Astrocyte (in vitro differentiated cells and primary cell): ENCODE measurements at places on chromosomes 3 and 15. TPM values are rescaled to one million over a fixed set of nuclear protein-coding genes. Genes with fewer than 3 reads are reported as not detected.

CCDC80 gene
- total RNA-seq = 272 and 333 TPM in 2 replicates

RFT1 gene
- total RNA-seq = 19.2 and 23.0 TPM in 2 replicates

STRIT1 gene
- total RNA-seq = not detected in 2 replicates

- H3K4me1 ChIP-seq = peaks cover 13% of the 10 kb centered on the region
- no peaks in the 10 kb centered on the region for H3K36me3 ChIP-seq
- peak overlapping the region; percentile 96 for H3K27ac ChIP-seq
- no peak for DNase-seq
Measured at GRCh38 chr3:121748680-121749275, 763 bp downstream of the GOLGB1 start.

- peak overlapping the region; percentile 7 for H3K27ac ChIP-seq
- no peaks in the 10 kb centered on the region for H3K36me3 ChIP-seq
- H3K27me3 ChIP-seq = no peaks in the 10 kb centered on the region
- DNase-seq = peak; percentile 15
- H3K4me1 ChIP-seq = peaks cover 27% of the 10 kb centered on the region
Measured at GRCh38 chr3:69178838-69179739, 56.7 kb upstream of the LMOD3 start.

DNA sequence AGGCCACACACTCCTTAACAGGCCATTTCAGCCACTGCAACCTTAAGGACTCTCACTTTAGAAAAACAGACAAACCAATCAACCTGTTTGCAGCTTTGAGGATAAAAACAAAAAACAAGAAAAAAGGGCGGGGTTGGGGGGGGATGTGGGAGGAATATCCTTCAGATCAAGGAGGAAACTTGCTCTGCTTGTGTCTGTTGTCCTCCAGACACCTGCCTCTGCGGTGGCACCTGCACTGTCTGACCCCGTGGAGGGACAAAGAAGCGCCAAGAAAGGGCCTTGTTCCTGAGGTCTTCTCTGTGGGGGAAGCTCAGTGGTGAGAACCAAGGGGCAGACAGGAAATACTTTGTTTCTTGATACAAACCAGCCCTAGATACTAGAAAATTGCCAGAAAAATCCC, 70.5 kb downstream of the POLR2M start:
- H3K4me3 ChIP-seq = no peak overlapping the region
- no peaks in the 10 kb centered on the region for H3K36me3 ChIP-seq
- no peaks in the 10 kb centered on the region for H3K27me3 ChIP-seq
- H3K4me1 ChIP-seq = no peaks in the 10 kb centered on the region

C3orf85 gene
- not detected in 2 replicates for total RNA-seq
